ENCODE measurements at places on chromosomes 11 and 22.

DNA sequence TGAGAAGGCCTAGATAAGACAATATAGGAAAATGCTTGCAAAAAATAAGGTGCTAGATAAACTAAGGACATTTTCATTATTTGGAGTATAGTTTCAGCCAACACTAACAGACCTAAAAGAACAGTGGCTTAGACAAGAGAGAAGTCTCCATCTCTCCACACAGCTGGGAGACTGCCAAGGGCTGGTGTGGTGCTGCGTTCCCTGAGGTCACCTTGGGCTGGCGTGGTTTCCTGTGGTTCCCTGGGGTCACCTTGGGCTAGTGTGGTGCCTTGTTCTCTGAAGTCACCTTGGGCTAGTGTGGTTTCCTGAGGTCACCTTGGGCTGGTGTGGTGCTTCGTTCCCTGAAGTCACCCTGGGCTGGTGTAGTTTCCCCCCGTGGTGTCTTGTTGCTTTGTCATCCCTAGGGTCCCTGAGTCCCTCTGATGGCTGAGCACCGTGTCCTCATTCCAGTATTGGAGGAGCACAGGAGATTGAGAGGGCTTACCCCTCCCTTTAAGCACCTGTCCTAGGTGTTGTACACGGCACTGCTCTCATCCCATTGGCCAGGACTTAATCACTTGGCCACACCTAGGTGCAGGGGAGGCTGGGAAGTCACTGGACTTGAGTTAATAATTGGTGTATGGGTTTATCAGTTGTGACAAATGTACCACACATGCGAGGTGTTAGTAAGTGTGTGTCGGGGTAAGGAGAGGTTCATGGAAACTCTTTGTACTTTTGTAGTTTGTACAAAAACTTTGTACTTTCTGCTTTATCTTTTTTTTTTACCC is 14.9 kb downstream of the SAMM50 start:
- no peak for DNase-seq

- no peak for DNase-seq
Observed at GRCh38 chr22:42966497-42966896, 48.5 kb downstream of the PACSIN2 start.

- DNase-seq, result no peak
Observed at GRCh38 chr22:27726686-27727449, 74.7 kb downstream of the MN1 start.

- DNase-seq, result no peak
Observed at GRCh38 chr22:45320357-45320976, 10.7 kb downstream of the FAM118A start.

- no peak for DNase-seq
Observed at GRCh38 chr11:114168691-114169090, 109.2 kb downstream of the ZBTB16 start.

- DNase-seq, result no peak
Observed at GRCh38 chr11:66974724-66975404, at the start of gene C11orf86. TSS of gene C11orf86 (plus strand) at chr11:66975304. CDS start at chr11:66975363, 59 bp downstream.

Data from nucleus accumbens (tissue), 56 donors.